Epithelial cell of prostate (primary cell): ENCODE measurements at places on chromosomes 12 and 14.

GRCh38 chr14:56895154-56895553 lies 84.9 kb upstream of the OTX2 start:
- DNase-seq: no peak

DNA sequence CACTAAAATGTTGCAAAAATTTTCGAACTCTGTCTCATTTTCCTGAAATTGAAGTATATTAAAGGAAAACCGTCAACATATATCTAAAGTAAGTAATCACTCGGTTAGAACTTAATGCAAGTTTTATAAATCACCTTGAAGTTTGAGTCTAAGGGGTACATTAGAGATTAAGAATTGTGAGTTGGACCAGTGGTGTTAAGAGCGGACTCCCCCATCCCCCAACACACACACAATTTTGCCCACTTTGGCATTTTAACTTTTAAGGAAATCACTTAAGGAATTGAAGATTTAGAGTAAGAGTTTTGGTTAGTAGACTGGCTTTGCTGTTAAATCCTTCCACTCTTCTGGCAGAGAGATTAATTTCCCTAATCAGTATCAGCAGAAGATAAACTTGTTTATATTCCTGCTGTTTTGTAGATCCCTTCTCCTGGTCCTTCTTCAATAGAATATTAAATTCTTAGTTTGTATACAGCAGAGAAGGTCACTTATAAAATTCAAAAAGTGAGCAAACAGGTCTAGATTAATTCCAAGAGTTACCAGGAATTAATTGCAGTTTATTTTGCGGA lies 1.5 kb downstream of the HIF1A start:
- DNase-seq: no peak

GRCh38 chr14:30355431-30355913 lies 203.5 kb upstream of the G2E3 start:
- no peak for DNase-seq

DNA sequence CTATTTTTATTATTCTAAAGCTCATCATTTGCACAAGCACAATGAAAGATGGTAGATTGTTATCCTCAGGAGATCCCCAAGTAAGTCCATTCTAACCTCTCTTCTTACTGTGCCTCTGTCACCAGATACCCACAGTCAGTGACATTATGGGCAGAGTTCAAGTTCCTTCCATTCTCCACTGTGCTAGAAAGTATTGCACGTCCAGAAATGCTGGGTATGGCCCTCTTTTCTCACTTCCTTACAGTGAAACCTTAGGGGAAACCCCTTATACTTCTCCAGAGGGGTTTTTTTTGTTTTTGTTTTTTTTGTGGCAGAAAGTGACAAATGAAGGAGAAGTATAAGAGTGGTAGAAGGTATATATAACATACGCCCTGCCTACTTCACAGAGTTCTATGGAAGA lies 102.9 kb downstream of the DIO2 start:
- no peak for DNase-seq

- DNase-seq: peak; percentile 73
Measured at GRCh38 chr12:51307655-51308593, 16.1 kb downstream of the BIN2 start.

DNA sequence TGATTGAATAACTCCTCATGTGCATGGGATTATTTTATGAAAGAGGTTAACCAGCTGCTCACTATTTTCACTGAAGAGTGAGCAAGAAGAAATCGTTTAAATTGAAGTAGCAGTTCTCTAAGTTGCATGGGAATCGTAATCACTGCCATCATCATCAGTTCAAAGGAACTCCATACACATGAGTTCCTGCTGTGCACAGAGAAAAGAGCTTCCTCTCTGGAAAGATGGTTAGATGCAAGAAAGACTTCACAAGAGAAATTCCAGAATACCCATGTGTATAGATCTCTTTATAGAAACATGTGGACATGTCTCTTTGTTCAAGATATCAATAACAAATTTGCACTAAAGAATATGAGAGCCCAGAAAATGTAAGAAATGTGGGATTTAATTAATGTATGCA lies 291.3 kb downstream of the PDZRN4 start:
- DNase-seq: no peak

GRCh38 chr12:12797794-12798152 lies 12.3 kb downstream of the APOLD1 start:
- DNase-seq: no peak

DNA sequence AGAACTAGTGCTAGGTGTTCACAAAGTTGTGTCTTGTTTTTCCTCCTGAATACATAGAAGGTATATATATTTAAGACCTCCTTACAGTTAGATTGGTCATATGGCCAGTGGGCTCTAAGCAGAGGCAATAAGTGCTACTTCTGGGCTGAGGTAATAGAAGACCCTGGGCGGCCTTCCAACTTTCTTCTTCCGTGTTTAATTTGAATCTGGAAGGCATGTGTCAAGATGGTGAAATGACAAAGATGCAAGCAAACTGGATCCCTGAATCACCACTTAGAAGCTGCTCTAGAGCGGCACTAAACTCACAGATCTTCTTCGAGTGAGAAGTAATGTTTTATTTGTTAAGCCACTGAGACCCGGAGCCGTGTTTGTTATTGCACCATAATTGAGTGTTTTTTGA lies 201.0 kb upstream of the GZMB start:
- DNase-seq: no peak

- no peak for DNase-seq
Measured at GRCh38 chr14:94374116-94374515, 14.3 kb downstream of the SERPINA1 start.

GRCh38 chr12:98894412-98895085 lies 249.5 kb downstream of the APAF1 start:
- DNase-seq: no peak

DNA sequence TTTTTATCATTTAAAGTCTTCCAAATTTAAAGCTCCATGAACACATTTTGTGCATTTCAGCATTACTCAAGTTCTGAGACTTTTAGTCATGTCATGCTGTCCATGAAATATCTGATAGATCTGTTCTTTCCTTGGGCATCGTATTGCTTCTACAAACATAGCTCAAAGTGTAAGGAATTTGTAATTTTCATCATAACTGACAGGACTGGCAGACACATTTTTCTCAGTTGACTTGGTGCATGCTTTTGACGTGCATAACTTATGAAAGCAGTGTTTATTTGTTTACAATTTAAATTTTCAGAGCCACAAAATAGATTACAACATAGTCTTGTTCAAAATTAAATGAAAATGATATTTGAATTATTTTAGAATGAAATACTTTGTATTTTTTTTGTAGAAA lies 812.1 kb upstream of the NOVA1 start:
- DNase-seq: no peak

DNA sequence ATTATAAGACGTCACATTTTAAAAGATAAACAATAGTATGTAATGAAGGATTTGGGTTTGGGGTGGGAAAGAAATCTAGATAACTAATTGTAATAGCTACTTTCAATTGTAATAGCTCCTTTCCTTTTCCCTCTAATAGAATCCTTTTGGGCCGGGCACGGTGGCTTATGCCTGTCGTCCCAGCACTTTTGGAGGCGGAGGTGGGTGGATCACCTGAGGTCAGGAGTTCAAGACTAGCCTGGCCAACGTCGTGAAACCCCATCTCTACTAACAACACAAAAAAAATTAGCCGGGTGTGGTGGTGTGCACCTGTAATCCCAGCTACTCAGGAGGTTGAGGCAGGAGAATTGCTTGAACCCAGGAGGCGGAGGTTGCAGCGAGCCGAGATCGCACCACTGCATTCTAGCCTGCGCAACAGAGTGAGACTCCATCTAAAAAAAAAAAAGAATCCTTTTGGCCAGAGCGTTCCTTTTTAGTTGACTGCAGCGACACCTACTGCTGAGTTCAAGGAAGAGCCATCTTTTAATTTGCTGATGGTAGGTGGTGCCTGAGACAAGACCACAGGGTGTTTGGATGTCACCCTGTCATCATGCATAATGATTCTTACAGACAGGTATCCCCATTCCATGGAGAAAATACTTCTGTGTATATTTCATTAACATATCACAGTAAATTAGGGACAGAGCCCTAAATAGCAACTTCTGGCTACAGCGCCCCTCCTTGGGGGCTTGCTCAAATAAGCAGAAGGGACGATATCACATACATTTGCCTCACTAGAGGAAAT lies 79.5 kb downstream of the ARMH4 start:
- DNase-seq: no peak

- DNase-seq: no peak
Measured at GRCh38 chr14:93970585-93970964, 5.8 kb downstream of the ASB2 start.

- DNase-seq: no peak
Measured at GRCh38 chr14:100644383-100644782, 57.2 kb upstream of the BEGAIN start.

- no peak for DNase-seq
Measured at GRCh38 chr14:52355016-52355431, 40.9 kb downstream of the PTGER2 start.

DNA sequence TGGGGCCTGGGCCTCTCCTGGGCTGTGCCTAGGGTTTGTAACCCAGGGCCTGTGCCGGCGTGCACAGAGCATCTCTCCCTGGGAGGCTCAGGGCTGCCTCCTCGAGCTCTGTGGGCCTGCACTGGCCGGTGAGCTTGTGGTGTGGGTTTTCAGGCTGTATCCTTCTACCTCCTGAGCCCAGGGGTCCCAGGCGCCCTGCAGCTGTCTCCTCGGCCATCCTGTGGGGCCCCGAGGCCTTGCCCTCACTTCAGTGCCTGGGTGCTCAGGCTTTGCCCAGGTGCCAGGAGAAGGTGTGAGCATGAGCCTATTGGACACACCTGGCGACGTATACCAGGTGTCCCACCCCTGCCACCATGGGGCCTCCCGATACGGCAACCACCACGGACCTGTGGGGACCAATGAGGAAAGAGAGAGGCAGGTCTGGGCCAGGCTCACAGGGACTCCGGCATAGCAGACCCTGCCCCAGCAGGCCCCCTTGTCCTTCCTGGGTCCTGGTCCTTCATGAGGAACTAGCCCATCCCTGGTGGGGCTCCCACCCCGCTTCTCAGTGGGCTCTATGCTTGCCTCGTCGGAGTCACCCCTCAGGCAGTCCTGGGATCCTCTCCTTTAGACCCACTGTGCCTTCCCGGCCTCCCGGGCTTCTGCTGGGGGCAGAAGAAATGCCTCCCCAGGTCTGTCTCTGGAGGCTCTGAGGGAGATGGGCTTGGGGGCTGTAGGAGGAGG lies 400.2 kb downstream of the TMEM121 start:
- DNase-seq: no peak

- peak; percentile 10 for DNase-seq
Measured at GRCh38 chr12:42325653-42326474, at the start of the genes PPHLN1 and ZCRB1. PPHLN1 (plus strand) TSS chr12:42326167; CDS start chr12:42335903, 9,736 bp downstream. ZCRB1 (minus strand) TSS chr12:42326094; CDS start chr12:42324102, 1,992 bp downstream.

GRCh38 chr12:5521456-5522325 lies 89.8 kb downstream of the NTF3 start:
- DNase-seq: no peak

GRCh38 chr14:106080922-106081321 lies 554.5 kb downstream of the TMEM121 start:
- DNase-seq: no peak

DNA sequence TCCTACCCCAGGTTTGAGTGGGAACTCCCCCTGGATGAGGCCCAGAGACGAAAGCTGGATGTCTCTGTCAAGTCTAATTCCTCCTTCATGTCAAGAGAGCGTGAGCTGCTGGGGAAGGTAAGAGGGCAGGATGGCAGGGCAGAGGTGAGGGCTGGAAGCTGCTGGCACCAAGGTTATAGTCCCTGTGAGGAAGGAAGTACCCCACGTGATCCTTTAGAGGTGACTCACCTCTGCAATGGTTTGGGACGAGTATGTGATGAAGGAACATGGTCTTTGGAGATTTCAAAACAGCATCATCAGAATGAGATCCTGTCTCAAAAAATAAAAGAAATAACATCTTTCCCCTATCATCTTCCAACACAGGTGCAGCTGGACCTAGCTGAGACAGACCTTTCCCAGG lies 9.2 kb upstream of the MYL6B start:
- DNase-seq: no peak

- no peak for DNase-seq
Measured at GRCh38 chr12:88411689-88412088, 168.6 kb downstream of the KITLG start.

GRCh38 chr14:50792634-50793068 lies 38.3 kb downstream of the NIN start:
- no peak for DNase-seq

GRCh38 chr12:125583071-125583470 lies 517.8 kb downstream of the AACS start:
- no peak for DNase-seq

DNA sequence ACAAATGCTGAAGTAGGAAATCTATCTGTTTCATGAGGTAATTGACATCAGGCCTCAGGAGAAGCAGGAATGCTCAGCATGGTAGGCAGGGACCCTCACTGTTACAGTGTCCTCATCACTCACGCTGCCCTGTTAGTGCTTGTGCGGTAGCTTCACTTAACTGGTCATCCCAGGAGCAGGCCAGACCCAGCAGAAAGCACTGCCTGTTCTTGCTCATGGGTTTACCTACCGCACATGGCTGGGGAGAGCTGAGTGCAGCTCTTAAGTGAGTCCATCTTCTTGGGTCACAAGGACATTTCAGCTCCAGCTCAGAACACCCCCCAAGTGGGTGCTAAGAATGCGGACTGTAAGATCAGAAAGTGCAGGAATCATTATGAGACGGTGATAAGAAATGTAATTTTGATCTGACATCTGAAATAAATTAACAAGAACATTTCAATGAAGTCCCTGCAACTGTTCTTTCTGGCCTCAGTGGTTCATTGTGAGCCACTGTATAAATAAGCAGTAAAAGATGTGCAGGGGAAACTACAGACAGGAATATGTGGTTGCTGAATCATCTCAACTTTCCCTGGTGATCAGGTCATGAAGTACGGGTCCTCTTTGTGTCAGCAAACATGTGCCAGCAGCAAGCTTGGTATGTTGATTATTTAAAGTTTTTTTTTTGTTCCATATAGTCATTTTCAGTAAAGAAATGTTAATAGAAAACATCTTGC lies 757.7 kb upstream of the TMEM132C start:
- no peak for DNase-seq

DNA sequence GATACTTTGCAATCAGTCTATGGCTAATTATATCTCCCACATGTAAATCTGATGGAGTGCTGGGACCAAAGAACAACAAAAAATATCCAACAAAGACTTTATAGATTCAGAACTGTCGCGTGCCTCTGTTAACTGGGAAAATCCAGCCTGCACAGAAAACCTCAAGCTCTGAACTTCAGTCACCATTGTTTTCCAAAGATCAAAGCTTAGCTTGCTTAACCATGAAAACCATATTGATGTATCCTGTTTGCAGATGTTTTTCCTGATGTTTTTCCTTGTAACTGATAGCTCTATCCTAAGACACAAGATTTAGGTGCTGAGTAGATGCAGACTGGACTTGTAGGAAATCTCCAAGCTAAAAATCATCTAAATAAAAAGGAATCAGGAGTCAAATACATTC lies 163.7 kb downstream of the GXYLT1 start:
- no peak for DNase-seq

DNA sequence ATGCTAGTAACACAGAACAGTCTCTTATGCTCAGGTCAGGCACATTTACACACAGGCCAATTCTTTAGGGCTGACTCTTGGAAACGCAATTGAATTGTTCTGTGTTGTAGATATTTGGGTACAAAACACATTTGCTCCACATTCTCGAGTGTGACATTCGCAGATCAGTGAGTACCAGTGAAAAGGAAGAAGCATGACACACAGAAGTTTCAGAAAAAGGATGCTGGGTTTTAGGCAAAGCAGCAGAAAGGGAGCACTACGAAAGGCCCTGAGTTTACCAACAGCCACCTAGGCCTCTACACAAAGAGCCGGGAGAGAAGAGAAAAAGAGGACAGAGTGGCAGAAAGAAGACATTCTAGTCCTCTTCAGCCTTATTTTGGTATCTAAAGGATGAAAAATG lies 254.4 kb upstream of the BTG1 start:
- DNase-seq: no peak

GRCh38 chr12:11729008-11729407 lies 79.5 kb downstream of the ETV6 start:
- no peak for DNase-seq

- no peak for DNase-seq
Measured at GRCh38 chr12:8629486-8630033, 16.9 kb upstream of the AICDA start.
